ENCODE measurements at places on chromosomes 13 and 19.

DNA sequence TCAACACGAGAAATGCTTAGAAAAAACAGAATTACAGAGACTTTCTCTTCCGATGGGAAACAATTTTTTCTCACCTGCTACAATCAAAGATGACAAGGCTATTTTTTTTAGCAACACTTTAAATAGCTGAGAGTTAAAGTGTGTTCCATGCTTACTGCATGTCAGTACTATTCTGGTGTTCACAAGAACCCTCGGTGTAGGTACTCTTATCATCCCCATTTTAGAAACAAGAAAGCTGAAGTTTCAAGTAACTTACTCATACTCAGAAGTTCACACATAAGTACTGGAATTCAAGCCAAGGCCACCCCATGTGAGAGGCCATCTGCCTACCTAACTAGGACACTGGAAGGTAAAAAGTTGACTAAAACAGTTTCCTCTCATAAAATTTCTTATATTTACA, 9.0 kb upstream of the TNFRSF19 start:
- DNase-seq, result no peak

GRCh38 chr19:45569619-45570421, 14.8 kb downstream of the OPA3 start:
- no peak for DNase-seq

- no peak for DNase-seq
Measured at GRCh38 chr19:35843676-35844481, 8.4 kb downstream of the NPHS1 start.

DNA sequence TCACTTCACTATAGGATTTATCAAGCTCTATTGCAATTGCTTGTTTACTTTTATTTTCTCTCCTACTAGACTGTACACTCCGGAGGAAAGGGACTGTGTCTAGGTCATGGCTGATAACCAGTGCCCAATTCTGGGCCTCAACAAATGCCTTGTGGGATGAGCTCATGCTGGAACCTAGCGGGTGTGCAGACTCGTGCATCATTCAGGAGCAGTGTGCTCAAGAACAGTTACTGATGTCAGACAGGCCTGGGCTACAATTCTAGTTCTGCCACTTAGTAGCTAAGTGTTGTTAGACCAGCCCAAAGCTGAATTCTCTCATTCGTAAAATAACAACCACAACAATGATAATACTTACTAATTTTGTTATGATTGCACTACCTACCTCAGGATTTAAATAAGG, 95.4 kb downstream of the CYSLTR2 start:
- DNase-seq, result no peak

DNA sequence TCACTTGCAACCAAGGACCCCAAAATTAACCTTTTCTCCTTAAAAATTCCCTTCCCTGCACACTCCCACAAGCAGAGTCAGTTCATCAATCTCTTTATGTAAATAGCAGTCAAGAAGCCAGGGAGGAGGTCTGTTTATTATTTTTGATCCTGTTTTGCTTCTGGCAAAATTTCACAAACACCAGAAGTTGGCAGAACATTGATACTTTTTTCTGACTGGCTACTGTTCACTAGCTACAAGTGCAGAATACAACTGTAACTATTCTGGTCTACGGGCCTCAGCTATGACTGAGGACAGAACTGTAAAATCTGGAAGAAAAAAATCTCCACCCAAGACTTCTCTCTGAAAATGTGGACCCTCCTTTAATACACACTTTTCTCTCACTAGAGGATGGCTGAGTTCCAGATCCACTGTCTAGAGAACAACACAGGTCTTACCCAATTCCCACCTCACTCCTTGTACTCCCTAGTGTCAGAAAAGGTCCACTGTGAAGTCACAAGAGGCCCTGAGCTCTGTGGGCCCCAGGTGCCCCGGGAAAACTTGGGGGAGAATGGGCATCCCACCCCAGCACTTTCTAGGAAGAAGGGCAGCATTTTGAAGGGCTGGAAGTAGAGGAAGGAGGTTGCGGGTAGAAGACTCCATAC, 14.5 kb downstream of the STARD13 start:
- no peak for DNase-seq

GRCh38 chr13:24063281-24063877, 97.1 kb upstream of the SPATA13 start:
- no peak for DNase-seq

DNA sequence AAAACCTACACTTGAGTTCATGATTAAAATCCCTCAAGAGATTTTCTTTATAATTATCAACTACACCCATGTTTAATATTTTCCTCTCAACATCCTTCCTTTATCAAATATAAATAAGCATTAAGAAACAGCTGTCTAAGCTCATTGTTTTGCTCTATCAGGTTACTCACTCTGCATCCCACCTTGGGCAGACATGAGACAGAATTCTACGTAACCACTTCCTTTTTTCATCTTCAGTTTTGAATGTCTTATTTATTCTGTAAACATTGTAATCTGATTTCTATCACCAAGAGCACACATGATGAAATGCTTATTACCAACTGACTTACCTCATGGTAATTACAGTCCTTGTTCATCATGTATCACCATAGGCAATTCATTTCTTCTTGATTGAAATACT, 1256.6 kb upstream of the ATXN8OS start:
- DNase-seq, result no peak

GRCh38 chr13:49220036-49220855, at the start of gene MLNR:
TSS of gene MLNR (plus strand) at chr13:49220338. CDS start at chr13:49220338, 0 bp downstream.
- DNase-seq, result no peak

DNA sequence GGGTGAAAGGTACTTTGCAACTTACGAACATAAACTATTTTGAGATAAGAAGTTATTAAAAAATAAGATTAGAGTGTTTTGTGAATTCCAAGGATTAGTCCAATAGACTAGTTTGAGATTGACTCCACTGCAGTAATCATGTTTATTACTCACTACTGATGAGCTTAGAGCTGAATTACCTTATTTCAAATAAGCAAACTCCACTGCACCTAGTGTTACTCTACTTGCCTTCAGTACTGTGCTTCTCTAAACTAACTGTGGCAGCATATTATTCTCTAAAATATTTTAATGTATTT, 111.7 kb downstream of the MIPEP start:
- no peak for DNase-seq

- no peak for DNase-seq
Measured at GRCh38 chr13:103236213-103236612, 170.0 kb upstream of the SLC10A2 start.

DNA sequence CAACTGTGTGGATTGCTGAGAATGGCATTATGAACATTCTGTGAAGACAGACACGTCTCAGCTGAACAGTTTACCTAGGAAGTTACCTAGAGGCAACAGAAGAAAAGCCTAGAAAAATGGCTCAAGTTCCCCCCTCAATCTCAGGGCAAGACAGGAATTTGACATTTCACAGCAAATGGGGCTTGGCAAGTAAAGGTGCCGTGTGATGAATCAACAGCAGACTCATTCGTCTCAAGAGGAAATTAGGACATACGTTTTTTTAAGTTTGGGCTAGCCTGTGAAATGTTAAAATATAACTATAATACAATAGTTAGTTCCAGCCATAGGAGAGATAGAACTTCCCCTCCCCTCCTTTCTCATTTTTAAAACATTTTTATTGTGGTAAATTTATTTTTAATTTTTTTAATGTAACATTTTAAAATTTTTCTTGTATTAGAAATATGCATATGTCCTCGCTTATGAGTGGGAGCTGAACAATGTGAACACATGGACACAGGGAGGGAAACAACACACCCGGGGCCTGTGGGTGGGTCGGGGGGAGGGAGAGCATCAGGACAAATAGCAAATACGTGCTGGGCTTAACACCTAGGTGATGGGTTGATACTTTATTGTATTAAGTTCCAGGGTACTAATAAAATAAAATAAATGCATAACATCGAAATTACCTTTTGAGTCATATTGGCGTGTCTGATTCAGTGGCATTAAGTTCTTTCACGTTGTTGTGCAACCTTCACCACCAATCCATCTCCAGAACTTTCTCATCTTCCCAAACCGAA, 116.0 kb downstream of the COL4A2 start:
- DNase-seq, result no peak

GRCh38 chr13:43307921-43308433, 284.6 kb downstream of the DNAJC15 start:
- no peak for DNase-seq

GRCh38 chr19:39112338-39112890, 13.2 kb upstream of the PAK4 start:
- no peak for DNase-seq
